Progenitor cell of endocrine pancreas (in vitro differentiated cells): ENCODE measurements at places on chromosomes 11 and 22.

DNA sequence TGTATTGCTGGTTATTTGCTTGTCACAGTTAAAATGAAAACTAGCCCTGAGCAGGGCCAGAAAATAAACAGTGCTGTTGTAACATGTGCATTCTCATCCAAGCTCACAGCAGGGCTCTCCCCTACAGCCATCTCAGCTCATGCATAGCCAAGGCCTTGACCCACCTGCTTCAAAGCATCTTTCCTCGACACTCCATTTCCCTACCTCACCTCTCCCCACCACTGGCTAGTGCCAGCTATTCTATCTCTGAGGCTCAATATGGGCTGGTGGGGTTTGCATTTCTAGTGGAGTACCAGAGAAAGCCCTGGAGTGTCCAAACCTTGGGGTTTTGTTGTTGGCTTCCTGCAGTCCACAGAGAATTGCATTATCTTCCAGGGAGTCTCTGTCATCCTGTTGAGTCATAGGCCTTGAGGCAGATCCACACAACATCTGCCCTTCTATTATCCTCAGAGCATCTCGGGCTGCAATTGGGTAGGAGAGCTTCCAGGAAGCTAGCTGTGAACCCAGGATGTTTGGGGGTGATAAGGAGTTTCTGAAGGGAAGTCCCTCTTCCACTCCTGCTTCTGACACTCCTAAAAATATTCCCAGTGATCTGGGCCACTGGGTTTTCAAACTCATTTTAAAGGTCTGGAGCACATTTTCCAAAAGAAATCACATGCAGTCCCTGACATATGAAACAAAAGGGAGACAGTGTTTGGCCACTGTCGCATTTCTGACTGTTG, 36.1 kb upstream of the AMOTL1 start:
- no peak for DNase-seq

DNA sequence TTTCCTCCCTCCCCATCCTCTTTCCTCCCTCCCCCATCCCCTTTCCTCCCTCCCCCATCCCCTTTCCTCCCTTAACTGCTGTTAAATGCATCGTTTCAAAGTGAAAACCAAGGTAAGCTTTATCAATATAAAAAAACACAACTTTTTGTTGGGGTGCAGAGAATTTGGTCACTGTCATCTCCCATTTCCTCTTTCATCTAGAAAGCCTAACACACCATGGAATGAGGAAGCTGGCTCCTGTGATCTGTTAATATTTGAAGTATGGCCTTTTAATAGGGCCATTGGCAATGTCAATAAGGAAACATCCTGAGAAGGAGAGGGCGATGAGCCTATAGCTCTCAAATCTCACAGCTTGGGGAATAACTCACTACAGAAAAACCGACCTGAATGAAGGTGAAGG, 7.0 kb downstream of the EXPH5 start:
- DNase-seq, result no peak

GRCh38 chr11:59368238-59369022, 9.7 kb downstream of the OR5AN1 start:
- DNase-seq, result no peak

GRCh38 chr11:46099963-46100316, 21.3 kb downstream of the PHF21A start:
- DNase-seq, result no peak

DNA sequence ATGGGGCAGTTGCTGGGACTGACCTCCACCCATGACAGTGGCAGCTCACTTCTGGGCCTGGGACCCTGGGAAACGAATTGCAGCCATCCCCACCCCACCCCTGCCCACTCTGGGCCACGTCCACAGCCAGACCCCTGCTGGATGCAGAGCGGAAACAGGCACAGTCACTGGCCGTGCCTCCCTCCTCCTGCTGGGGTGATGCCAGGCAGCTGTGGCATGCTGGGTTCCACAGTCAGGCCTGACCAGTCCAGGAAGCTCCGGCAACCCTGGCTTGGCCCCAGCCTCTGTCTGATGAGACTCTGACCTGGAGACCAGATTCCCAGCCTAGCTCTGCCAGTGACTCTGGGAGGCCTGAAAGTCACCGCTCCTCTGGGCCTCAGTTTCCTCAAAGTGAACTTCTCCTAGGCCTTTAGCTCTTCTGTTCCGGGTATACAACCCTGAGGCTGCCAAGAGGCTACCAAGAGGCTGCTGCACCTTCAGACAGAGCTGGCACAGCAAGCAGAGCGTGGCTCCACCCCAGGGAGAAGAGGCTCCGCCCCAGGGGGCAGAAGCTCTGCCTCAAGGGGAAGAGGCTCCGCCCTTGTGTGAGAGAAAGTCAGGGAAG, 8.9 kb downstream of the SULT4A1 start:
- no peak for DNase-seq

- DNase-seq, result no peak
Measured at GRCh38 chr22:27668828-27669797, 132.4 kb downstream of the MN1 start.

DNA sequence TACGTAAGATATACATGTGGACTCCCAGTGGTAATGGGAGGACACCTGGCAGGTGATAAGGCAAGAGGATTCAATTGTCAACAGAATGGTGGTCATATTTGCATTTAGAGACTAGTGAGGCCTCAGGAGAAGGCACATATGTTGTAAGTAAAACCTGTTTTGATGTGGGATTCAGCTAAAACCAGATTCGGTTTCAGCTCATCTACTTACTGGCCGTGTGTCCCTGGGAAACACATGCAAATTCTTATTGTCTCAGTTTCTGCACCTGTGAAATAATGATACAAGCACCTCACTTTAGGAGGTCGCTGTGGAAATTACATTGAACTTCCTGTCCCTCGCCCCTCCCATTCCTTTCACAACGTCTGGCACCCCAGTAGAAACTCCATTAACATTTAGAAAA, 78.9 kb upstream of the FIBIN start:
- no peak for DNase-seq

DNA sequence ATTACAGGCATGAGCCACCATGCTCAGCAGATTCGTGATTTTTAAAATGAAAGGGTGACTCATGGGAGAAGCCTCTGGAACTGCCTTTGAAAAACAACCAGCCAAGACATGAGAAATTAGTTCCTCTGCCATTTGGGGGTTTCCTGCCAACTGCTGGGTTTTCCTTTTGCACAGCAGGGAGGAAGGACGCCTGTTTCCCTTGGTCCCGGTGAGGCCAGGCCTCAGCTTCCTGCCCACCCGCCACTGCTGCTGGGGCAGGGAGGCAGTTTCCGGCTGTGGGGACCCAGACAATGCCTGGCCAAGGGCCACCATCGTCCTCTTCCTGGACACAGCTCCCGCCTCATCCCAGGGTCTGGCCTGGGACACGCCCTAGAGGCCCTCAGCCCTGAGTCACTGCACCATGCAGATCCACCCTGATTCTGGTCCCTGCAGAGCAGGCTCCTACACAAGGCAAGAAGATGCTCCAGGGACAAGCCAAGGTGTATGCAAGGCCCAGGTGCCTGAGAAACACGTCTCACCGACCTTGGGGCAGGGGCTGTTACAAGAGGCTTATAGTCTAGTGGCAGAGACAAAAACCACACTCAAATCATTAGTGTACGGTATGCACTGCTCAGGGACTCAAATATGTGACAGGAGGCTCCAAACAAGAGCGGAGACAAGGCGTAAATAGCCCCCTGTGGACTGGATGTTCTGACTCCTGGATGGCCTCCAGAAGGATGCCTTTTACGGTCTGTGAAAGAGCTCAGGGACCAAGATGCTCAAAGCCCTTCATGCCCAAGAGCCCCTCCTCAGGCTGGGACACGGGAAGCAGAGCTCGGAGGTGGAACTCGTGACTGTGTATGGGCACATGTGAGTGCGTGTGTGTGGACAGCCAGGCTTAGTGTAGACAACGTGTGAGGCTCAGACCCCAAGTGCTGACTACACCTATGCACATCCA, 10.0 kb downstream of the PPM1F start:
- no peak for DNase-seq

GRCh38 chr11:81253244-81253643, 1480.4 kb downstream of the FAM181B start:
- DNase-seq, result no peak

DNA sequence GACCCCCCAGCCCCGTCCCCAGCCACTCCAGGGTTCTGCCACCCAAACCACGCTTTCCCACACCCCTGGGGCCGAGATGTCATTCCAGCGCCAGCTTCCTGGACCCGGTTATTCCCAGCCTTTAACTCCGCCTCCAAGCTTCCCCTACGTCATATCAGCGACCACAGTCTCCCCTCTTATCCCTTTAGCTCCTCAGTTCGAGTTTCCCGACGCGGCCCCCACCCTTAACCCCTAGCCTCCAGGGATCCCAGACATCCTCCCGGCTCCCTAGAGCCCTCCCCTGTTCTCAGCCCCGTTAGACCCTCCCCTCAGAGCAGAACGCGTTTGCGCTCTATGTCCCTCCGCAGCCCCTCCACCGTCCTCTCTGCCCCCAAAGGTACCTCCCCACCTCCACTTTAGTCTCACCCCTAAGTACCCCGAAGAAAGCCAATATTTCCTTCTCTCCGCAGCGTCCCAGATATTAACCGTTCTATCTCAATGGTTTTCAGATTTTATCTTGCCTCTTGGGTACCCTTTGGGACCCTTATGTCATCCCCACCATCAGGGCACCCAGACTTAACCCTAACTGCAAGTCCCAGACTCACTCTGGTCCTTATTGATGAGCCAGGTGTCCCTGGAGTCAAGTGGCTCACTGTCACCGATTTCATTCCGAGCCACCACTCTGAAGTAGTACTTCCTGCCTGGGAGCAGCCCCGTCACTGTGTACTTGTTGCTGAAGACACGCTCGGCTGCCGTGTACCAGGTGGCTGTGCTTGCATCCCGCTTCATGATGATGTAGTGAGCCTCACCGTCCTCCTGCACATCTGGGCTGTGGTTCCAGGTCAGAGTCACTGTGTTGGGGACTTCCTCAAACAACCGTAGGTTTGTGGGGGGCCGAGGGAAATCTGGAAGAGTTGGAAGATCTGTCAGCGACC, 8.0 kb downstream of the TMEM86A start:
- no peak for DNase-seq
